M059J (cell line): ENCODE measurements at places on chromosomes 2 and 18. TPM values are rescaled to one million over a fixed set of nuclear protein-coding genes. Genes with fewer than 3 reads are reported as not detected.

COBLL1 gene
- total RNA-seq = 12.5 and 15.6 TPM in 2 replicates

ZNF892 gene
- 1.6 and 2.7 TPM in 2 replicates for total RNA-seq

GRCh38 chr2:144914622-144915318, 394.9 kb upstream of the ZEB2 start:
- DNase-seq = no peak

DNA sequence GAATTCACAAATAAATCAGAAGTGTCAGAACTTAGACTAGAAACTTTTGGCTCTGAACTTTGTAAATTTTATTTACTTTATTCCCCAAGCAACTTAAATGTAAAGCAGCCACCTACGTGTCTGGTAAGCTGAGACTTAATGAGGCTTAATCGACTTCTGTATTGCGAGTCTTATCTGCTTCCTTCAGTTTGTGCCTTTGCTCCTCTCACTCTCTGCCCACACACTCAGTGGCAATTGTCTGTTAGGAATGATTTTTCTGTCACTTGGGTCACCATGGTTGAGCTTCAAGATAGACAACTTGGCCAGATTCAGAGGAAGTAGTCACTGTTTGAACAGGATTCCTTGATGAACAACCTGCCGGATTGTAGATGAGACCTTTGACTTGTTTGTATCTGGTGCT, 691.4 kb upstream of the FSHR start:
- DNase-seq = no peak

GRCh38 chr2:64767670-64768468, 114.2 kb upstream of the SERTAD2 start:
- peak; percentile 93 for DNase-seq

GRCh38 chr2:143686585-143687164, 557.5 kb downstream of the ARHGAP15 start:
- DNase-seq = peak; percentile 48

DNA sequence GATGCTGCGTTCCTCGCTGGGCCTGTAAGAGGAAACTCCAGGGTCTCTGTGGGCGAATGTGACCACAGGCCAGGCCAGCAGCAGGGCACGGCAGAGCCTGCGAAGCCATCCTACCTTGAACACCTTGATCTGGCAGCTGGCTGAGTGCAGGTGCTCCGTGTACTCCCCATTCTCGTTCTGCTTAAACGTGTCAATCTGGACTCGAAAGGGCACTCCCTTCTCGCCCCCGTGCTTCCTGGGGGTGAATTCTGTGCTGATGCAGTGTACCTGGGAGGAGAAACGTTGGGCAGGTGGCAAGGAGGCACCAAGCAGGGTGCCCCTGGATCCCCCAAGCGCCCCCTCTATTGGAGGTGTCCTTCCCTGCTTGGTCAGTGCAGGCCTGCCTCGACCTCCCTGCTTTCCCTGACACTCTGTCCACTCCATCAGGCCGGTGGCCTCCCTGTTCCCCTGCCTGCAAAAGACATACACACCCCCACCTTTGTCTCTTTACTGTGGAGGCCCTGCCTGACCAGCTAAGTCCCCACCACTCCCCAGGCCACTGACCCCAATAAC, 38.2 kb downstream of the TFCP2L1 start:
- no peak for DNase-seq

GRCh38 chr2:201059961-201060755, 11.3 kb downstream of the HYCC2 start:
- DNase-seq = no peak

GRCh38 chr2:160921386-160921964, 238.8 kb upstream of the TANK start:
- DNase-seq = no peak
